Ureter (tissue), 1 donor: ENCODE measurements at places on chromosomes 1 and 21. TPM values are rescaled to one million over a fixed set of nuclear protein-coding genes. Genes with fewer than 3 reads are reported as not detected.

GRCh38 chr1:168348146-168348709, 67.6 kb downstream of the TBX19 start:
- DNase-seq = no peak

- no peak for DNase-seq
Observed at GRCh38 chr1:6200188-6200809, 904 bp upstream of the RPL22 start.

DNA sequence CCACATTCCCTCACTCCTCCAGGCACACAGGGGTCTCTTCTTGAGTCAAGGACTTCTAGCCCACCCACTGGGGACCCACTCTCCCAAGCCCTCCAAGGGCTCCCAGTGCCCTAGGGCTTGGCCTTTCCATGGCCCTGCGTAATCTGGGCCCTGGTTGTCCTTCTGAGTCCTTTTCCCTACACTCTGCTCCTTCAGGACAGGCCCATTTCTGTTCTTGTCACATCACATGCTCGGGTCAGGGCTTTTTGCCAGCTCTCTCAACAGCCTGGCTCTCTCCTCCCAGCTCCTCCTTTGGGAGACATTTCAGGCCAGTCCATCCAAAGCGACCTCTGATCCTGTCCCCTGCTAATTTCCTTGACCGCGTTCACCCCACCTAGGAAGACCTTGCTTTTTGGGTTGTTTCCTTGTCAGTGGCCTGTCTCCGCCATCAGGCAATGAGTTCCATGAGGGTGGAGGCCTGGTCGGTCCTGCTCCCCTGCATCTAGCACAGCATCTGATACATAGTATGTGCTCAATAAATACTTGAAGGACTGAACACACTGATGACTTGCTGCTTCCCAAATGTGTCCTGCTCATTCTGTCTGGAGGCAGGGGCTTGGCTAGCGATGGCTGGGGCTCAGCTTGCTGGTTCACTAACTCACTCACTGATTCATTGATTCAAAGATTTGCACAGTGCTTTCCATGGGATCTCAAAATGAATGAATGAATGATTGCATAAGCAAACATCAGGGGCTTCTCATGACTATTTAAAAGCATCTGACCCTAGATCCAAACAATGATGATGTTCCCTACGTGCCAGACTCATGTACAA, 44.8 kb downstream of the DHRS3 start:
- no peak for DNase-seq

DNA sequence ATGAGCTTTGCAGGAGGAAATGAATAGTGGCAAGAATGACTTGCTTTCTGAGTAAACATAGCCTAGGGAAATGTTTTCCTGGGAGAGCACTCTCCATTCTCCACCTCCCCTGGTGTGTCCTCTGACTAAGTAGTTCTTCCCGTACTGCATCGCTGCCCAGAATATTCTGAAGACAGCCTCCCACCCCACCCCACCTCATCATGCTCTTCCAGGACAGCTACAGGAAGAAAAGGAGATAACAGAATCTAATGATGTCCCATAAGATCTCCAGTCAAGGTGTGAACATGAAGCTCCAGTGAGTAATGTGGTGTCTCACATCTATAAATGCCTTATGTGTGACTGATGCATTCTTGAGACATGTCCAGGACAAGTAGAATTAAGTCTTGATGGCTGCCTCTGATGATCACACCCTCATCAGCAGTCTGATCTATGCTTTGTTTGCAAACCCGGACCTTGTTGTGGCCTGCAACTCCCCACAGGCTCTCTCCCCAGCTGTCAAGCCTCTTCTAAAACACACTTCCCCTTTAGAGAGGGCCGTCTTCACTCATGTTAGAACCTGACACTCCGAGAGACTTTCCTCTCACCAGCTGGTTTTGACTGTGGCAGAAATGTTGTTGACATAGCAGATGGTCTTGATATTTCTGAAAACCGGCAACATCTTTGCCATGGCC, 183.0 kb downstream of the CYYR1 start:
- peak; percentile 55 for DNase-seq

DNA sequence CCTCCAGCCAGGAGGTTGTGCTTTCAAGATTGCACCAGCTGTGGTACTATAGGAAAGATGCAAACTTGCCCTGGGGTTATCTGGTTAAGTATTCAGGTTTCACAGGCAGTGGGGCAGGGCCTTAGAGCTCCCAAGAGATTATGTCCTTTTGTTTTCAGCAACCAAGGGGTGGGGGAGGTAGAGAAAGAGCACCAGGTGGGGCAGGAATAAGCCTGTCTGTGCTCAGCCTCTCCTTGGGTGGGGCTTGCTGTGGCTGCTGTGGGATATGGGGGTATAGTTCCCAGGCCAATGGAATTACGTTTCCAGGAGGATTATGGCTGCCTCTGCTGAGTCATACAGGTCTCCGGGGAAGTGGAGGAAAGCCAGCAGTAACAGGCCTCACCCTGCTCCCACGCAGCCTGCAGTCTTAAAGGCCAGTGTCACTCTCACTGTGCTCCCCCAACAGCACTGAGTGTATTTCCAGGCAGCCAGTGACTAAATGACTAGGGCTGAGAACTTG, 508.6 kb downstream of the RWDD3 start:
- DNase-seq = no peak

GRCh38 chr1:46948629-46949416, 7.5 kb upstream of the CYP4A11 start:
- DNase-seq = no peak

DNA sequence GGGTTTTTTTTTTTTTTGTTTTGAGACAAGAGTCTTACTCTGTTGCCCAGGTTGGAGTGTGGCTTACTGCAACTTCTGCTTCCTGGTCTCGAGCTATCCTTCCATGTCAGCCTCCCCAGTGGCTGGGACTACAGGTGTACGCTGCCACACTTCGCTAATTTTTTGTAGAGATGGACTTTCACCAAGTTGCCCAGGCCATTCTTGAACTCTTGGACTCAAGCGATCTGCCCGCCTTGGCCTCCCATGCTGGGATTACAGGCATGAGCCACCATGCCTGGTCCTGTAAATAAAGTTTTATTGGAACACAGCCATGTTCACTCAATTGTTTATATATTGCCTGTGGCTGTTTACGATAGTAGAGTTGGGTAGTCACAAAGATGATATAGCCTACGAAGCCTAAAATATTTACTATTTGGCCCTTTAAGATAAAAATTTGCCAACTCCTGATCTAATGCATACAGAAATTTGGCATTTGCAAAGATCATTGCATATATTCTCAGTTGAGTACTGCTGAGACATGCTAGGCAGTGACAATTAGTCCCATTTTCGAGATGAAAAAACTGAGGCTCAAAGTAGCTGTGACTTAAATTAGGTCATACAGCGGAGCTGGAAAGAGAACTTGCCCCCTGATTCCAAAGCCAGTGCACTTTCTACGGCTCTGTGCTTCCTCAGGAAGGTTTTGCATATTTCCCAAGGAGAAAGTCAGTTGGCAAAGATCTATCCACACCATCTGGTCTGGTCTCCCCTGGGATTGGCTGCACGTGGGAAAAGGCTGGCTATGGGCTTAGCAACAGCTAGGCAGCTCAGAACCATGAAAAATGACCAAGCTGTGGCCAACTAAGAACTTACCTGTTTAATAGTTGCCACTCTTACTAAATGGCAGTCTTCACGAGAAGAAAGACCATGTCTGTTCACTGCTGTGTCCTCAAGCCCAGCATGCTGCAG, 19.4 kb downstream of the MECR start:
- DNase-seq = no peak

GRCh38 chr21:45839274-45839673, 142.3 kb upstream of the COL6A1 start:
- no peak for DNase-seq

DNA sequence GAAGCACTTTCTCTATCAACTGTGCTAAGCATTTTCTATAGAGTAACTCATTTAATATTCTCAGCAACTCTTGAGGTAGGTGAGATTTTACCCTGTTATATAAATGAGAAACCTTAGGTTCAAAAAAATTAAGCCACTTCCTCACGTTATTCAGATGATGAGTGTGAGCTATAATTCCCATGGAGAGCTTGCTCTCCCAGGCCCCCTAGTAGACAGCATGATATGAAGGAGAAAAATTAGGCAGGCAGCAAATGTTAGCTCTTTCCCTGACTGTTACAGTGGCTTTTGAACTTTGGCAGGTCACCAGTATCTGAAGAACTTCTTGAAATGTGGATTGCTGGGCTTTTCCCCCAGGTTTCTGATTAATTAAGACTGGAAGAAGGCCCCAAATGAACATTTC, 753.1 kb downstream of the NCAM2 start:
- no peak for DNase-seq

GRCh38 chr1:147815503-147815902, 55.1 kb upstream of the GJA5 start:
- DNase-seq = no peak

DNA sequence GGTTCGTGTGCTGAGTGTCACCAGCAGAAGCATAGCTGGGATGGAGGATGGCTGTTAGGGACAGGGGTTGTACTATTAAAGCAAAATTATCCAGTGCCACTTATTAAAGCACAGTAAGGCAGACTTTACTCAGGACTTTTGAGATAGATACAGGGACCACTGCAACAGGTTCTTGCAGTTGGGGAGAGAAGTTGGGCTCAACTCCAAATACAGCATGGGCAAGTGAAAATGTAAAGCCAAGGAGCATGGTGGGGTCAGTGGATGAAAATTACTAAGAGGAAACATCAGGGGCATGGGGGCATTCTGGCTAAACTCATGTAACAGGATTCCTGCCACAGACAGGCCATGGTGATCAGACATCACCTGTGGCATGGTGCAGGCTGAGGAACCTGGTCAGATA, 15.0 kb upstream of the REN start:
- no peak for DNase-seq

DNA sequence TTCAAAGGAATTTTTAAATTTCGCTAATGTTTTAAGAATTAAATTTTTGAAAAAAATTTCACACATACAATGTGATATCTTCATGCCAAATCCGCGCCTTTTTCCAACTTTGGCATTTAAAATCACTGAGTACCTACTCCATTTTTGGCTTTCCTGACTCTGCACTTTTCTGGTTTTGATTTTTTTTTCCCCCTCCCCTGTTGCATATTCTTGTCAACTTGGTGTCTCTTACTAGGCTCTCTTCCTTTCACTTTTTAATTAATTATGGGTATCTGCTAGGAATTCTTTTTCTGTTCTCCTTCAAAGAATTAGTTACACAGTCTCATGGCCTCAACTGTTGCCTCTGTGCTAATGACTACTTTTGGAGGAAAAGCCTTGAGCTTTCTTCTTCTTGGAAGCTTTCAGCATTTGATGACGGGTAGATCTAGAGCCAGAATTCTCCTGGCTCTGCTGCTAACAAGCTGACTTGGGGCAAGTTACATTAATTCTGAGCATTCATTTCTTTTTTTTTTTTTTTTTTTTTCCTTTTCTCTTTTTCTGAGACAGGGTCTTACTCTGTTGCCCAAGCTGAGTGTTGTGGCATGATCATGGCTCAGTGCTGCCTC, 1.8 kb downstream of the AGL start:
- no peak for DNase-seq

- DNase-seq = no peak
Observed at GRCh38 chr1:183956559-183957188, 80.9 kb downstream of the COLGALT2 start.

- DNase-seq = no peak
Observed at GRCh38 chr21:26849428-26850115, 4.4 kb upstream of the ADAMTS1 start.

DNA sequence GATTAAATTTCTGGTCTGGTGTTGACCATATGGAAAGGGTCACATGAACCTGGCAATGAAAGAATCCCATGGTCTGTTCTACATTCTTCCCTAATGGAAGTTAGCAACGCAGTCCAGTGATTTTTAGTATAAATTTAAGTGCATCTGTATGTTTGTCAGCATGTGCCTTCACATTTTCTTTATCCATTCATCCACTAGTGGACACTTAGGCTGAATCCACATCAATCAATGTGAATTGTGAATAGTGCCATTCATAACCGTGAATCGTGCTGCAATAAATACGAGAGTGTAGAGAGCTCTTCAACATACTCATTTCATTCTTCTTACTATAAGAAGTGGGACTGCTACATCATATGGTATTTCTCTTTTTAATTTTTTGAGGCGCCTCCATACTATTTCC, 12.7 kb upstream of the IFI16 start:
- no peak for DNase-seq

DNA sequence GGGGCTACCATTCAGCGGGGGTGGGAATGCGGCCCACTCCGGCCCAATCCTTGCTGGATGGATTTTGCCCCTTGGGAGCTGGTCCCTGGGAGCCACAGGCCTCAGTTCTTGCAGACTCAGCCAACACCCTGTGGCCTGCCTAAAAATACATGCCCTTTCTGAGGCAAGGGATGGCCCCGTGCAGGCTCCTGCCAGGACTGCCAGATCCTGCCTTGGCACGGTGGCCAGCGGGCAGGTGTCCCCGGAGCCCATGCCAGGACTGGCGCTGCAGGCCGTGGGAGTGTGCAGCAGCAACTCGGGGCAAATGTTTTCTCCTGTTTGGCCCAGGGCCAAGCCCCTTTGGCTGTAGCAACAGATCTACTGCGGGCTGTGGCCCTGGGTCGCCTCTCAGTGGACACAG, 1.6 kb upstream of the PANK4 start:
- no peak for DNase-seq

DNA sequence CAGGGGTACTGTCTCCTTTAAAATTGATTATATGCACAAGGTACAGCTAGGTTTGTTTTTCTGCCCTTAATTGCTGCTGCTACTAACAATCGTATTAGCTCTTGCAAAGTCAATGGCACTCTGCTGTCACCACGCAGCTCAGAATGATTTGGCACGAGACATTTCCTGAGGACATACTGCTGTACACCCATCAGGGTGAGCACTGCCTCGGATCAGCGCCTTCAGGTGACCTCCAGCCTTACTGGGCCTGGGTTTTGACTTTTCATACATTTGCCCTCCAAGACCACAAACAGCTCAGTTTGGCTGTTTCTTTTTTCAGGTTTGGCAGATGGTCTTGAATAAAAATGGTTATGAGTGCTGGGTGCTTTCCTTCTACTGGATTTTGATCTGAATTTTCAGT, 110.9 kb downstream of the NTPCR start:
- DNase-seq = no peak

DNA sequence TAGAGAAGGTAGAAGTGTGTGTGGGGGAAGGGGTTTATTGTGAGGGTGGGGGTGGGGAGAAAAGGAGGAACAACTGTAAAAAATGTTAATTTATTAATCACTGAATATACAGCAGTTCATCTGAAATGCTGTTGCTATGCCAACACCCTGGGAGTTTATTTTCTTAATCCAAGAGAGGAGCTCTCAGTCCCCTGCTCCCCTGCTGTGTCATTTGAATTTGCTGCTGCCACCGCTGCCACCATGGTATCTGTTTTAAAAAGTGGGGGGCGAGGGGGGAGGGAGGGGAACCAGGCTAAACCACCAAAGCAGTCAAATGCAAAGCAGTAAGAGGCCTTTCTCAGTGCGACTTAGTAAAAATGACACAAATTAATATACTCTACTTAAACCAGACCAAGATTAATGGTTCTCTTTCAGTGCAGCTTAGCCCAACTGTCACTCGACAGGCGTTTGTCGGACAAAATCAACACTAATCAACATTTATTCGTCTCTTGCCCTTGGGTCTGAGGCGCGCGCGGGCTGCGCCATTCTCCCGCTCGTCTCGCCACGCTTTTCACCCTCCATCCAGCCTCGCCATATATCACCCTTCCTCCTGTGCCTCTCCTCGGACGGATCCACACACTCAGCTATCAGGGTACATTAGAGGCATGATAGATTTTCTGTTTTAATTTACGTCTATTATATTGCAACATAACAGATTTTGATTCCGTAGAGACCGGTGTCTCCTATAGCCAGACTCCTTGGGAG, 76.2 kb downstream of the PBX1 start:
- DNase-seq = no peak

- no peak for DNase-seq
Observed at GRCh38 chr1:21012937-21013336, 163.8 kb downstream of the EIF4G3 start.

The SLC5A3 gene
- 17.4 TPM for total RNA-seq

The IGFN1 gene
- 0.16 TPM for total RNA-seq

The FCRL2 gene
- total RNA-seq = 0.42 TPM

The OTUD7B gene
- total RNA-seq = 34.3 TPM

The IL20 gene
- total RNA-seq = not detected
